Activated CD4-positive, alpha-beta T cell treated with anti-CD3 and anti-CD28 coated beads, Interleukin-2, amount 50 U/mL, for 4 hours (primary cell): ENCODE measurements at places on chromosomes 7 and 10.

GRCh38 chr10:73744664-73744975 is 448 bp downstream of the SEC24C start:
- DNase-seq = peak; percentile 52

DNA sequence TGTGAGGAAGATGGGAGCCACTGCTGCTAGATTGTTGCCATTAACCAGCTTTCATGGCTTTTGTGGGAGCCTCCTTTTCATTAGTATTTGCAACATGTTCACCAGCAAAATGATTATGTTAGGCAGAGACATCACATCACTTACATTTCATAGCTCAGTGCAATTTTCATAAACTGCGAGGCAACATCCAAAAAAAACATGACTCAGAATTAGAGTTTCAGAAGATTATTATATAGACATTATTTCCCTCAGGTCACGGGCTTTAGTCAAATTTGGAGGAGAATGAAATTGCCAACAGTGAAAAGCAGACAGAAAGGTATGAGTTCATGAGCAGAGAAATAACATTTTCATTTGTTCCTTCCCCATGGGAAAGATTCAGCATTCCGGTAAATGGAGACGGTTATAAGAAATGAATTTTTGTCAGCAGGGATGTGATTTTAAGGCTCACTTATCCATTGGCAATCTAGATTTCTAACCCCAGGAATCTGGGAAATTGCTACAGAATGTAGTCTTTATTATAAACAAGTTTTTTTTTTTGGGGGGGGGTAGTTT is 573.2 kb downstream of the AUTS2 start:
- no peak for DNase-seq

DNA sequence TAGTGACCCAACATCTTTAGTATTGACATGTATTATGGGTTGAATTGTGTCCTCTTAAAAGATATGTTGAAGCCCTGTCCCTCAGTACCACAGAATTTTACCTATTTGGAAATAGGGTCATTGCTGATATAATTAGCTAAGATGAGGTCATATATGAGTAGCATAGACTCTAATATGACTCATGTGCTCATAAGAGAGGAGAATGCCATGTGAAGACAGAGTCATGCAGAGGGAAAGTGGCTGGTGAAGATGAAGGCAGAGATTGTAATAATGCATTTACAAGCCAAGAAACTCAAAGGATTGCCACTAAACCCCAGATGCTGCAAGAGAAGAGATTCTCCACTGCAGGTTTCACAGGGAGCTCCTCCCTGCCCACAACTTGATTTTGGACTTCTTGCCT is 496.4 kb downstream of the KIF20B start:
- DNase-seq = no peak

DNA sequence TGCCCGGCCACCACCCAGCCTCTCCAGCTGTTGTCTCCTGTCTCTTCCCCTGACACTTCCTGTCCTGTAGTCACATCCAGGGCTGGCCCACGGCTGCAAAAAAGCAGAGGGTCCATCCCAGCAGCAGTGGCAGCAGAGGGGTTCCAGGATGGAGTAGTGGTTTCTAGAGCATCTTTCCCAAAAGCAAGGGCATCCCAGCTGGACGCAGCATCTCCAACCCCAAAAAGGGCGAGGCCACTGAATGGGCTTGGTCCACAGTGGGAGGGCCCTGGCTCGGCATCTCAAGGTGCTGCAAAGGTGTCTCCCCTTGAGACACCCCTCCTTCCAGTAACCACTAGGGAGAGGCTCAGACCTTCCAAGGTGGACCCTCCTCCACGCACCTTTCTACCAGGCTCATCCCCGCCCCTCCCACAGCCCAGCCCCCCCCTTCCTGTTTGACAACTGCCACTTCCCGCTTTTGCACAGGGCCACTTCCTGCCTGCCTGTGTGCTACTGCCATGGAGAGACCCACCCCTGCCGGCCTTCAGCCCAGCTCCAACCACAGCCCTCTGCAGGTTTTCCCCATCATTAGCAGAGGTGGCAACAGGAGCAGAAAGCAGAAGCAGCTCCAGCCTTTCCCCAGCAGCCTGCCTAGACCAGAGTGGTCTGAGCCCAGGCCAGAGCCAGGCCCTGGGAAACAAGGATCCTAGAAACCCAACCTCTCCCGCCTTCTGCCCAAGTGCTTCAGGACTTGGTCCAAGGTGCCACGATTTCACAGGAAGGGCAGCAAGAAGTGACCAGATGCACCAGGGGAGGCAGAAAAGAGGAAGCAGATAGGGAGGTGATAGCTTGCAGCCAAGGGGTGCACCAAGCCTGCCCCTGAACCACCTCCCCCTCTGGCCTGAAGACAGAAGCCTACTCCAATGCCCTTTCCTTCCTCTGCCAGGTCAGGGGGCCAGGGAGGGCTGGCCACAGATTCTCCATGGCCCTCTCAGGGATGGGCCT is 8.6 kb downstream of the CAMK2G start:
- peak; percentile 29 for DNase-seq

DNA sequence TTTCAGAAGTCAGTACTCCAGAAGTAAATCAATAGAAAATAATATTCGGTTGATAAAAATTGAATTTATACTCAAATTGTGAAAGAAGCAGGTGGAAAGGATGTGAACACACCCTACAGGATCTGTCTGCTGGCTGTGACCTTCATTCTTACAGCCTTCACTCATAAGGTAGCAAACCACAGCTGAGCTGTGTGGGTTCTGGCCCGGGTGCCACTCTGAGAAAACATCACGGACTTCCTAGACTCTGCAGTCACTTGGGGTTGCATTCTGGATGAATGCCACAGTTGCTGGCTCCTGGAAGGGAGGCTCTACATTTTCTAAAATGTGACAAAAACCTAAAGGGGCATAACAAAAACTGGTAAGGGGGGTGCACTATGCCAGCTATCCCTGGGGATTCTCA is 36.0 kb upstream of the ABLIM1 start:
- no peak for DNase-seq

DNA sequence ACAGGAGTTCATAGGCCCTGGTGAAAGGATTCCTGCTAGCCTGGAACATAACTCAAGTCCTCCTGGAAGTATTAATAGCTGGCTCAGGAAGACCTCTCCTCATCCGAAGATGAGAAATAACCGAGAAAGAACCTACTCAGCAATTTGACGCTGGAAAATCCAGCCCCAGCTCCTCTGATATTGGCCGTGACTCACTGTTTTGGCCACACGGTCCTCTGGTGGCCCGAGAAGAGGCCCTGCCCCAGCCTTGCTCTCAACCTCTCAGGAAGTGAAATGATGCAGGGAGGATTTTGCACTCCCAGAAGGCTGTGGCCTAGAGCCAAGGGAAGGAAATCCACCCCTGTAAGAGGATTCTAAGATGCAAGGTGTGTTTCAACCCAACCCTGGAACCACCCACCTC is 121.6 kb downstream of the MTPAP start:
- no peak for DNase-seq

GRCh38 chr10:44647473-44647872 is 262.6 kb upstream of the CXCL12 start:
- no peak for DNase-seq

GRCh38 chr7:137870078-137870477 is 23.3 kb upstream of the DGKI start:
- DNase-seq = no peak

GRCh38 chr10:27626890-27627289 is 118.7 kb downstream of the MKX start:
- DNase-seq = no peak

GRCh38 chr10:119655566-119656001 is 4.4 kb downstream of the BAG3 start:
- DNase-seq = peak; percentile 56
